Cerebellar nuclear complex (tissue), 1 donor: ENCODE measurements at places on chromosomes 5 and 9.

GRCh38 chr9:94135222-94135621, 51.0 kb downstream of the PTPDC1 start:
- no peak for DNase-seq

DNA sequence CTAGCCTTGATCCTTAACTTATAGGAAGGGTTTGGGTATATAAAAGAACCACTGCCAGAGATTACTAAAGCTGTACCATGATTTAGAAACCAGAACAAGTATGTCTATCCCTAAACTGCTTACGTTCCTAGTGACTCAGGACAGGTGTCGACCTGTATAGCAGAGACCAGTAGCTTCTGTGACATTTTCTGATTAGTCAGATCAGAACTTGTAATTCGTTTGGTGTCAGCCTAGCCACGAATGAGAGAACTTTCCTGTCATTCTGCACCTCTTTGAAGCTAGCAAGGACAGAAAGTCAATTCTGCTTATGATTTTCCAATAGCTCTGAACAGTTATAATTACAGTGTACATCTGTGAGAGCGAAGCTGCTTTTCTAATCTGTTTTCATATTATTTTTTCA, 39.5 kb downstream of the PRKACG start:
- DNase-seq: no peak

DNA sequence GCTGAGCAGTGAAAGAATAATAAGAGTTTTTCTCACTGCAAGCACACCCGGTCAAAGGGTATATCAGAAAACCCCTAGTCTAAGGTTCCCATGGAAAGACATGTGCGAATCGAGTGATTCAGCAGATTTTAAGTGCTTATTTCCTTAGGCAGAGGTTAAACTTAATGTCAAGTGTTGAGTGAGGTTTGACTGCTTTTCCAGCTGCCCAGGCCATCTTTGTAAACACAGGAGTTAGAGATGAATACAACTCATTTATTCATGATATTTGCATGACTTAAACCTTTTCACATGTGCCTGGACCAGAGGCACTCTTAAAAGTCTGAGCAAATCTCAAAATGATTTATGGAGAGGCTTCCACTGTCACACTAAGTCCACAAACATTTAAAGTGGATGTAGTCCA, 137.8 kb upstream of the RGMB start:
- DNase-seq: no peak

GRCh38 chr5:15694696-15695214, 194.8 kb downstream of the FBXL7 start:
- no peak for DNase-seq
